ENCODE measurements at places on chromosomes 2 and 18. TPM values are rescaled to one million over a fixed set of nuclear protein-coding genes. Genes with fewer than 3 reads are reported as not detected.

CD8B gene
- not detected for total RNA-seq

TDRD15 gene
- 3.0 TPM for total RNA-seq

CCDC85A gene
- 38.8 TPM for total RNA-seq

CCL20 gene
- total RNA-seq: not detected

SP140L gene
- 0.47 TPM for total RNA-seq

FAM98A gene
- total RNA-seq: 15.8 TPM

SERPINB13 gene
- total RNA-seq: not detected

PDE1A gene
- total RNA-seq: 42.1 TPM

MDH1B gene
- total RNA-seq: 2.5 TPM

All from occipital lobe (tissue), 3 donors.